Kidney epithelial cell (primary cell): ENCODE measurements at places on chromosomes 2 and 18. TPM values are rescaled to one million over a fixed set of nuclear protein-coding genes. Genes with fewer than 3 reads are reported as not detected.
A peak's percentile ranks its signal among the peaks of the same experiment; 100 is the strongest.

Gene WNT10A
- total RNA-seq: 5.6 and 7.1 TPM in 2 replicates

Gene CFAP53
- 0.29 and 1.3 TPM in 2 replicates for total RNA-seq

Gene GPR35
- 0.62 and 1.3 TPM in 2 replicates for total RNA-seq

Gene DLGAP1
- total RNA-seq: 1.9 and 2.6 TPM in 2 replicates

Gene IL1F10
- total RNA-seq: not detected in 2 replicates

- DNase-seq: peak; percentile 25
These were observed 1.9 kb upstream of the ESPNL start for GRCh38 chr2:238097988-238098871.

GRCh38 chr2:1910592-1911246 is 166.4 kb upstream of the PXDN start:
- no peak for DNase-seq

DNA sequence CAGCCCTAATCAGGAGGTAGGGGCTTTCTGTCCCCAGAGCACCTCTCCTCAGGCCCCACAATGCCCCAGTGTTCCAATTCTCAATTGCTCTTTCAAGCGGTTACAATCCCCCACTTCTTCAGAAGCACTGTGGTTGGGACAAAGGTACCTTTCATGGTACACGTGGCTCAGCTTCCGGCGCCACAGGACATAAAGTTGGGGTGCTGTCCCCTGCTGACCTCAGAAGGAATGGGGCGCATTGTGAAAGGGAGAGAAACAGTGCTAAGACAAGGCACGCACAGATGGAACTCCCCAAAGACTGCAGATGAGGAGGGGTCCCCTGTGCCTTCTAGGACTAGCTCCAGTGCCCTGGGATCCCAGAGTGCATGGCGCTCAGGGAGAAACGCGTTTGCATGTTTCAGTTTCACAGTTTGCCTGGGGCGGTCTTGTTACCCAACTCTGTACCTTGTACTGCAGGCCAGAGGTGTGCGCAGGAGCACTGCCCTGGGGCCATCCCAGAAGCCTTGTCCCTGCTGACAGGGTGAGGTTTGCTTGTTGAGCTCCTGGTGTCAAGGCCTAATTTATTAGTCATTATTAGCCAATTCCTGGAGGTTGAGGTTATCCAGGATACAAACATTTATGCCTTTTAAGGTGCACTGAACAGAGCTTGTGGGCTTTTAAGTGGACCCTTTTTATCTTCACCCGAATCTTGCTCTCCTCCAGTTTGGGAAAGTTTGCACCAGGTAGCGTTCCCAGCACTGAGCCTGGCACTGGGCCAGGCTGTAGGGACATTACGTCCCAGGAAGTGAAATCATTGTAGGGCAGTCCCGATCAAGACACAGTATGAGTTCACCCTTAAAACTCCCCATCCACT is 7.6 kb downstream of the CNDP1 start:
- no peak for DNase-seq
